A549 (cell line): ENCODE measurements at places on chromosomes 11 and 22.

GRCh38 chr11:60899046-60899936 lies 7.1 kb downstream of the PRPF19 start:
- peak; percentile 81 for DNase-seq

GRCh38 chr22:28736301-28737155 lies 5.1 kb downstream of the CHEK2 start:
- no peak for DNase-seq

DNA sequence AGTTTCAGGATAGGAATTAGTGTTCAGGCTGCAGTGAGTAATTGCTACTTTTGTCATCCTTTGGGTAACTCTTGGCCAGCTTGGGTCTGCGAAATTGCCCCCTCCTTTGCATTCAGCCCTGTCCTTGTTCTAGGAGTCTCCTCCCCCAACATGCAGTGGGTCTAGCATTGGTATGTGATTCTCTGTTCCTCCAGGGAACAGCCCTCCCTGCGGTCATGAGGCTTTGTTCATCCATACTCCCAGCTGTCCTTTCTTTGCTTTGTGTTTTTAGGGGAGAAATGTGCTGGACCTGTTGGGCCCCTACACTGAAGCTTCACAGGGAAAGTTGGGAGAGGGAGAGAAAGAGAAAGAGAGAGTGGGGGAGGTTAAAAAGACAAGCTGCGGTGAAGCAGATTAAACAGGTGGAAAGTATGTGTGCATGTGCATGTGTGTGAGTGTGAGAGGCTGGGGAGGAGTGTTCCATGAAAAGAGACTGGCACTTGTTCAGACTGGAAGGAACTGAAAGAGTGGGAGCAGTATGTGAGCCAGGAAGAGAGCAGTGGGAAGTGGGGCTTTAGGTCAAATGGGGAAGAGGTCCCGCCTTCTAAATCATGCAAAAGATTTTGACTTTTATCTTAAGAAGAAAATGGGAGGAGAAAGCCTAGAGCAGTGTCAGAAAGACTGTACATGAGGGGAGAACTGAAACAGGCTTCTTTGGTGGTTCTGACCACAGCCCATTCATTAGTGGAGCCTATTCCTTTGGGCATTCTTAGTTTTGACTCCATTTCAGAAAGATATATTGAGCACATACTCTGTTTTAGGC lies 17.9 kb upstream of the SESN3 start:
- DNase-seq, result no peak

DNA sequence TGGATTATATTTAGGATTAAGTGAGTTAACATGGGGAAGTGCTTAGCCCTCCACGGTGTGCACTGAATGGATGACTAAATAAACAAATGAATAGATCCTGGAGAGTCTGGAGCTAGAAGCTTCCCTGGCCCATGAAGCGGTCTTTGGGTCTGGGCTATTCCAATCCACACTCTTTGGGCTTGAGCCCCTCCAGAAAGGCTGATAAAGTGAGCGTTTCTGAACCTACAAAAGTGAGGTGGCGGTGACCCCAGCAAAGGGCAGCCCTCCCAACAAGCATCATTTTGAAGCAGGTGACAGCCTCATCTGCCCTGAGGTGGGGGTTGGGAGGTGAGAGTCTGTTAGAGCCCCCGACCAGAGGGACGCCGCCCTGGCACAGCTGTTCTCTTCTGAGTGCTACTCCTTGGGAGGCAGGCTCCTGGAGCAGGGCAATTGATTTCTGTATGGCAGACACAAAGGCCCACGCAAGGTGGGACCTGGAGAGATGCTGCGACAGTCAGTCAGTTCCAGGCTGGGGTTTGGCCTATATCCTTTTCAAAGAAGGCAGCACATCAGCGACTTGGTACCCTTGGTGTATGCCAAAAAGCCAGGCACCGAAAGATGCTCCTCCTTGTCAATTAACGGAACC lies 157.8 kb downstream of the CACNA1I start:
- DNase-seq, result no peak

GRCh38 chr11:45053736-45054446 lies 92.5 kb upstream of the PRDM11 start:
- no peak for DNase-seq

DNA sequence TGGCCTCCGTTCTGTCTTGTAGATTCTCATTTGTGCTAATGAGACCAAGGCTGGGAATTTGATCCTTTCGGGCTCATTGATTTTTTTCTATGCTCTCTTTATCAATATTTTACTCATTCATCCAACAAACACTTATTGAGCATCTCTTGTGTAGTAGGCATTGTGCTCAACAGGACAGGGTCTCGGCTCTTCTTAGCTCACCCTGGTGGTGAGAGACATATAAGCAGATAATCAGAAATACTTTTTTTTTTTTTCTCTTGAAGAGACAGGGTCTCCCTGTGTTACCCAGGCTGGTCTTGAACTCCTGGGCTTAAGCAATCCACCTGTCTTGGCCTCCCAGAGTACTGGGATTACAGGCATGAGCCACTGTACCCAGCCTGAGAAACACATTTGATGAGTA lies 48.0 kb upstream of the SLC5A1 start:
- no peak for DNase-seq

GRCh38 chr11:1548221-1549070 lies 23.6 kb downstream of the DUSP8 start:
- DNase-seq, result peak; percentile 71

DNA sequence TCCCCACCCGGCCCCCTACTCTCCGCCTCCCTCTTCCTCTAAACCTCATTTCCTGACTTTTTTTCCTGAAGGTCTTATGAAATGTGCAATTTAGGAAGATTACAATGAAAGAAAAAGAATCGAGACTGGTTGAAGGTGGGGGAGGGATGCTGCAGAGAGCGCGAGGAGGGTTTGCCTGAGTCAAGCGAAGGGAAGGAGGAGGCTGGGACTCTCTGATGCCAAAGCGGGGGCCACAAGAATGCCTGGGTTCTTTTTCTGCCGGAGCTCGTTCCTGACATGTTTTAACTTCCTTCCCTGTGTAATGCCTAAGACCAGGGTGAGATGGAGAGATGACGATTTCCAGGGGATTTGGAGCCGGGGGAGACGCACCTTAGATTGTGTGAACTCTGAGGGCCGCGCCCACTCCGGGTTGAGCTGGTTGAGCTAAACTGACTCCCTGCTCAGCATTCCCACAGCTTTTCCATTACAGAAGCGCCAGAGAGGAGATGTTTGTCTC lies 270.5 kb upstream of the SORL1-AS1 start:
- DNase-seq, result no peak
